ENCODE measurements at places on chromosomes 5 and 9.

GRCh38 chr5:1419476-1420210, 25.6 kb downstream of the SLC6A3 start:
- DNase-seq, result no peak

GRCh38 chr5:141908796-141909195, 14.9 kb upstream of the DELE1 start:
- DNase-seq, result no peak

DNA sequence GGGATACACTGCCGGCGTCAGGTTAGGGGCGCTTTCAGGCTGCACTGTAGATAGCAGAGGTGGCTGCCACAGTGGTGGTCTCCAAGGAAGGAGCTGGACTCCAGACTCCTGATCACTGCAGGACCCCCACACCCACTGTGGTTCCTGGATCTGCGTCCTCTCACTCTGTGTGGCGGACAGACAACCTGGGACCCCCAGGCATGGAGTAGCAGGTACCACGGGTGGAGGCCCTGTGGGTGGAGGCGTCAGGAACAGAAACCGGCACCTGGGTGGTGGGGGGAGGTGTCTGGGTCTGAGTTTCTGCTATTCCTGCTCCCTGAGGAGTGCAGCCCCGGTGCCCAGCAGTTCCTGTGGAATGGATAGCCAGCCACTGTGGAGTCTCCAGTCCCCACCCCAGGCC, 75.1 kb upstream of the PCAT7 start:
- DNase-seq, result no peak

- DNase-seq, result no peak
These were observed 11.0 kb downstream of the ABLIM3 start for GRCh38 chr5:149152317-149152746.

- DNase-seq, result no peak
These were observed 30.4 kb downstream of the GLT6D1 start for GRCh38 chr9:135608999-135609317.

GRCh38 chr5:87119588-87119987, 148.1 kb upstream of the RASA1 start:
- no peak for DNase-seq

- DNase-seq, result no peak
These were observed 3.6 kb upstream of the FAM163B start for GRCh38 chr9:133612816-133613215.

DNA sequence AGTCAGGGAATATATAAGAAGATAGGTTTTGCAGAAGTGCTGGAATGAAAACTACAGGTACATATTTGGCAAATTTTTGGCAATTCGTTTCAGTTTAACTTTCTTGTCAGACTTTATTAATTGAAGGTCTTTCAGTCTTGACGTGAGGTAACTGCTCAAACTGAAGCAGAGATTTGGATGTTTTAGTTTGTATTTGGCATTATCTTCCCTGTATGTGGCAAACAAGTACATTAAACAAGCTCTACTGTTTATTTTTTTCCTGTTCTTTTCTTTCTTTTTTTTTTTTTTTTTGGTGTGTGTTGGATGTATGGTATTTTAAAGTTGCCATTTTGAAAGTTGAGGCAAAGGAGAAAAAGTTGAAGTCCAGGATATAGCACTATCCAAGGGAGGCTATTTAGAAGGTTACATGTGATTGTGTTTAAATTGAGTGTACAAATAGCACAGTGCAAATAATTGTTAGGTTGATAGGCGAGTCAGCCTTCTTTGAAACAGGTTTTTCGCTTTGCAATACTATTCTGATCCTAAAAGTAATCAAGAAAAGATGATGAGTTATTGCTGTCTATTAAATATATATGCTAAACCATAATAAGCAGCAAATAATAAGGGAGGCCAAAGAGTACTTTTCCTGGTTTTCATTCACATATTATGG, 2.2 kb downstream of the PBX3 start:
- no peak for DNase-seq
